Kidney capillary endothelial cell (primary cell): ENCODE measurements at places on chromosomes 4 and X.
A peak's percentile ranks its signal among the peaks of the same experiment; 100 is the strongest.

GRCh38 chrX:2332252-2332651 lies 168.5 kb downstream of the DHRSX start:
- no peak for DNase-seq

GRCh38 chr4:7792616-7793015 lies 147.0 kb downstream of the AFAP1 start:
- no peak for DNase-seq

GRCh38 chrX:100928660-100929613 lies at the start of gene XKRX:
TSS of gene XKRX (minus strand) at chrX:100928917. CDS start at chrX:100928304, 613 bp downstream.
- no peak for DNase-seq

DNA sequence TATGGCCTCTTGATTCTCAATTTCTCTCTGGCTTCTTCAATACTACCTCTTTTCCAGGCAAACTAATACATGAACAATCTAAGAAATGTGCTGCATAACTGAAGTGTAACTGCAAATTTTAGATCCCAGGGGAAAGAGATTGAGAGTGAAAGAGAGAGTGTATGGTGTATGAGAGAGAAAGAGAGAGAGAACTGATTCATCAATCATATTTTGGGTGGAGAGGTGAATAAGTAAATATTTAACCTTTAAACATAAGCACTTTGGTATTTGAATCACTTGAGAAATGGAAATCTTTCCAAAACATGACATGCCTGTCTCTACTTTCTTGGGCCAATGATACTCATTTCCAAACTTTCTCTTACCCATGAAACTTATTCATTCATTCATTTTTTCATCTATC lies 147.2 kb upstream of the DIPK2B start:
- no peak for DNase-seq

DNA sequence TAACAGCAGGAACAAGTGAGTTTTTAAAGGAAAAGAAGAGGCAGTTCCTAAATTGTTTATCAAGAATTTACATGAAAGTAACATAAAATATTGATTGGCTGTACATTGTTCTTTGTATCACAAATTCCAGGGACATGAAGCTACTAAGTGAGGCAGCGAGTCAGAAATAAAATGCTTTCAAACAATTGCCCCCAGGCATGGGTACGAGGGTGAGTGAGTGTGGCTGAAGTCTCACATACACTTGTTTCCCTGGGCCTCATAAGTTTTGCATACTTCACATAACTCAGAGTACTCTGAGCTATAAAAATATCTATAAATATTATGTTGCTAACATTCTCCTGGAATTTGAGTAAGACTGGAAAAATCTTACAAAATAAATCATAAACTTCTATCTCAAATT lies 511.6 kb upstream of the PRKX start:
- no peak for DNase-seq

- no peak for DNase-seq
Observed at GRCh38 chr4:56464581-56464980, 2.8 kb upstream of the SRP72 start.

- peak; percentile 66 for DNase-seq
Observed at GRCh38 chr4:80215449-80216052, 18.2 kb downstream of the PRDM8 start.

DNA sequence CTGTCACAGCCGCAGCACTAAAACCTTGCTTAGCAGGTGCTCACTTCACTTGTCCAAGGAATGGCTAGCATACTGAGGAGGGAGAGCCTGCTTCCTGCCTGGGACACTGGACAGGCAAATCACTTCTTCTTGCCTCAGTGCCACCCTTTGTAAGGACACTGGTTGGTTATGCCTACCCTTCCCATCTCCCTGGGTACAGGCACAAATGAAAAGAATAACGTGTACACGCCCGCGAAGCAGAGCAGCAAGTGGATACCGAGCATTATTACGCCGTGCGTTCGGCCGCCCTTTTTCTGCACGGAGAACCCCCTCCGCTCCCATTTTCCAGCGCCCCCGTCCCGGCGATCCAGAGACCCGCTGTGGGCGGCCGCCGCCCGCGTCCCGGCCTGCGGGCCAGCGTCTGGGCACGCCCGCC lies 338 bp upstream of the KLHL2 start:
- DNase-seq: peak; percentile 36

GRCh38 chr4:20341134-20341738 lies 89.5 kb downstream of the SLIT2 start:
- DNase-seq: no peak

- no peak for DNase-seq
Observed at GRCh38 chrX:65821721-65822496, 154.5 kb downstream of the MSN start.

- DNase-seq: no peak
Observed at GRCh38 chr4:36142504-36142903, 101.8 kb downstream of the ARAP2 start.

- peak; percentile 77 for DNase-seq
Observed at GRCh38 chrX:147069926-147070325, 255.4 kb upstream of the CXorf51A start.

DNA sequence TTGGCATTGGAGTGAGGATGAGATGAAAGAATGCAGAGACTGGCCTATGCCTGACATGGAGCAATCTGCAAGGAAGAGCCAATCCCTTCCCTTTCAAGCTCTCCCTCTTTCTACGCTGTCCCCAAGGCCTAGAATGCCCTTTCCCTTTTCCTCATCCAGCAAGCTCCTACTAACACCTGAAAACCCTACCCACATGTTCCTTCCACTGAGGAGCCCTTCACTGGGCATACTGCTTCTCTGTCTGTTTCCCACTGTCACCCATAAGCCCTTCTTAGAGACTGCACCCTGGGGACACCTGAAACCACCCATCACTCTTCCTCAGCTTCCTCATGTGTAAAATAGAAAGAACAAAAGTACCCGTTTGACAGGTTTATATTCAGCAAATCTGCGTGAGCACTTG lies 249.6 kb upstream of the PSAPL1 start:
- no peak for DNase-seq

DNA sequence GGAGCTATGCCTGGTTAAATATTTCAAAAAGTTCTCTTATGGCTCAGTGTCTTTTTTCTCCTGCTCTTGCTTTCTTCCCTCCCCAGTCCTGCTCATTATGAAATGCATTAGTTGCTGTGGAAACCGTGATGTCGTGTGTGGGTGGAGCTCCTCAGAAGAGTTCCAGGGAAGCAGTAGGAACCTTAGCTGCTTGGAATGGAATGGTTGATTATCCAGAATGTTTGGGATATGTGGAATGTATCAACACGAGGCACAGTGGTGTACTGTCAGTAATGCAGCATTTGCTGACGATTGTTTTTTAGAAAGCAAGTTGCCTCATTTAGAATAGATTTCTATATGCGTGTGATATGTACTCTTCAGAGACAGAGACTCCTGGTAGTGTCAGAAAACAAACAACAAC lies 333.2 kb downstream of the ARHGAP10 start:
- DNase-seq: no peak

DNA sequence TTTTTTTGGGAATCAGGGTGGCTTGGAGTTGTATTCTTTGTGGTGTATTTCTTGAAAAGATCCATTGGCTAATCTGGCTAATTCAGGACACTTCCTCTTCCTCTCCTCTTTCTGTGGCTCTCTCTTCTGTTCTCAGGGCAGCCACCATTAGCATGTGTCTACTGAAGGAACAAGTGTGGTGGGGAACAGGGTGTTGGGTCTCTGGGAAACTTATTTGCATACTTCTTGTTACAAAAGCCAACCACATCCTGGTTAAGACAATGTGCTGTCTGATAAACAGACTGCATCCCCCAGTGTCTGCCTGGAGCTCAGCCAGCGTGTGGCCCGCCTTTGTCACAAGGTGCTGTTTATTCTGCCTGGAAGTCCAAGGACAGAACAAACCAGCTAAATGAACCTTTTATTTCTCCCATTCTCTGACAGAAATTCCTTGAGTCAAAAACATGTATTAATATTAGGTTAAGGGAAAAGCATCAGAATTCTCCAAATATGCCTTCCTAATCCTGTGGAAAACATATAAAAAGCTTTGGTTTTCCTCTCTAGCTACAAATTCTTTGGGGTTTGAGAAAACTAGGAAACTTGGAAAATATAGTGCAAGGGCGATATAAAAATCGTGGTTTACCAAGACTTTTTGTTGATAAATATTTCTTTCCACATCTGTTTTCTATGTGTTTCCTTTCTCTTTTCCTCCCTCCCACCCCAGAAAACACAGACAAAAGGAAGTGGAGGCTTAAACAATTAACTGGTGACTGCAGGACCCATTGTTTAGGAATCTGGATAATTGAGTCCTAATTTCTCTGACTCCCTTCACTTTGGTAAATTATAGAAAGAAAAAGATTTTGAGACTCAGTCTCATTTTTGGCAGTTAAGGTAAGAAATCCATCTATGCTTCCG lies 203.6 kb downstream of the SPRY1 start:
- peak; percentile 81 for DNase-seq

DNA sequence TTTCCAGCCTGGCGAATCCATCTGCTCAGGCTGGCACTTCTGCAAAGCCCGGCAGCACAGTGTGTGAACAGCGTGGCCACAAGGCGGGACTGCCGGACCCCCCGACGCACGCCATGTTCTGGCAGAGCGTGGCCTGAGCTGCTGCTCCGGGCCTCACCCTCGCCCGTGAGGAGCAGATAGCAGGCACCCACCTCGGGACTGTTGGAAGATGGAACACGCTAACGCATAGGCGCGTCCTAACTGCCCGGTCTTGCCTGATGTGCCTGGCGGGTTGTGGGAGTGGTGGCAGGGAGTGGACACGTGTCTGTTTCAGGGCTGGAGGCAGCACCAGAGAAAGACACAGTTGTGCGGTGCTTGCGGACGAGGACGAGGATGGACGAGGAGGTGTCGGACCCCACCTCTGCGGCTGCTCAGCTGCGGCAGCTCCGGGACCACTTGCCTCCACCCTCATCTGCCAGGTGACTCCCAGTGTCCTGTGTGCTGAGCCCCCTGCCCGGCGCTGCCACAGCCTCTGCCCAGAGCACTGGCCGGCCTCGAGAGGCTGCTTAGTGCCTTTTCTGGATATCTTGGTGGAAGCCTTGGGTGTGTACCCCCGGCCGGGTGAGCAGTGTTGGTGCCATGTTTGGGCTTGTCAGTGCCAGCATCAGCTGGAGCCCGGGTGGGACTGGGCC lies 28.2 kb downstream of the UVSSA start:
- no peak for DNase-seq

DNA sequence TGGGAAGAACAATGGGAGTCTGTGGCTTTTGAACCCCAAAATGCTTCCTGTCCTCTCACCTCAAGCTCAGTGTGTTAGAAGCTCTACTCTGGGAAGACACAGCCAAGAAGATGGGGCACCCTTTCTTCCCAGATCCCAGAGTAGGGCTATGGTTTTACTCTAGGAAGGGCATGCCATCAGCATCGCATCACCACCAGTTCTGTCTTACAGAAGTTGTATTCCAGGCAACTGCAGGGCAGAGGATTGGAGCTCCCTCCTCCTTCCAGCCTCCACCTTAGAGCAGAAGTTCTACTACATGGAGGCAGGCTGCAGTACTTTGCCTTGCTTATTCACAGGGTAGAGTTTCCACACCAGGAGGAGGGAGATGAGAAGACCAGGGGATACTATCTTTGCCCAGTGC lies 18.1 kb upstream of the ZFX start:
- no peak for DNase-seq

- no peak for DNase-seq
Observed at GRCh38 chr4:189294574-189294973, 646.1 kb upstream of the FRG1 start.

GRCh38 chrX:22124098-22124497 lies 92.0 kb downstream of the PHEX start:
- no peak for DNase-seq

- DNase-seq: no peak
Observed at GRCh38 chrX:79631526-79631925, 264.4 kb upstream of the ITM2A start.

GRCh38 chrX:13357925-13358324 lies 38.1 kb upstream of the ATXN3L start:
- peak; percentile 10 for DNase-seq

GRCh38 chr4:118318931-118319330 lies 33.9 kb downstream of the PRSS12 start:
- no peak for DNase-seq

- DNase-seq: no peak
Observed at GRCh38 chr4:80876810-80877209, 153.7 kb upstream of the BMP3 start.

DNA sequence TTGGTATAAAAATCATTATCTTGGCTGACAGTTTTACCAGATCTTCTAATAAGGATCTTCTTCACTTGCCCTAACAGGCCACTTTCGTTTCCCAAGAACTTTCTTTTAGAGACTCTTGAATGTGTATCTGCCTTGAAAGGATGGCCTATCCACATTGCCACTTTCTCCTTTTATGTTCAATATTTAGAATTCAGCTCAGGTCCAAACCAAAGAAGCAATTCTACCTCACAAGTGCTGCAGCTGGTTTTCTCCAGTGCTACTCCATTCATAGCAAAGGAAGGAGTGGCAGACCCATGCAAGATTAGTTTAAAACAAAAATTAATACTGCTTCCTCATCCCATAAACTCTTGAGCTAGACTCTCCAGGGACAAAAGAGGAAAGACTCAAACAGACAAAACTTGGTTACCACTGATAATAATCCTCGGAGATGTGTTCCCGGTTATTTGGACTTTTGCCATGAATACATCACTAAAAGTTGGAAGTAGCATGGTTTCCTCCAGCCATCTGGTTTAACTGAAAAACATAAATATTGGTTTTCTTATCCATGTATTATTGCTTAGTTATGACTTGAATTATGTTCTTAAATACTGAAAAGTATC lies 401.8 kb downstream of the PABPC4L start:
- no peak for DNase-seq

GRCh38 chr4:15438939-15439524 lies 11.2 kb downstream of the C1QTNF7 start:
- no peak for DNase-seq

- no peak for DNase-seq
Observed at GRCh38 chr4:138821331-138821730, 194.2 kb upstream of the NOCT start.

DNA sequence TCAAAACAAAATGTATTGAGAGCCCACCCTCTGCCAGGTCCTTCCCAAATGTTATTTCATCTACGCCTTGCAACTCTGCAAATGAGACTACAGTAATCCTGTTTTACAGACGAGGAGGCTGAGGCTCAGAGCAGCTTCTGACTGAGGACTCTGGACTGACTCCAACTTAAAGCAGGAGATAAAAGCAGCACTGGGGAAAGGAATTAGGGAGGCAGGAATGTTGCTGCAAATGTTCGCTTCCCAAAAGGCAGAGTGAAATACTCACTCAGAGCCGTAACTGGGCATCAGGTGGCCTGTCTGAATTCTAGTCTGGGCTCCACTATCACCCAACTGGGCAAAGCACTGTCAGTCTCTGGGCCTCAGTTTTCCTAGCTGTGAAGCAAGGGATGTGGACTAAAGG lies 94.7 kb upstream of the SRD5A3 start:
- no peak for DNase-seq

DNA sequence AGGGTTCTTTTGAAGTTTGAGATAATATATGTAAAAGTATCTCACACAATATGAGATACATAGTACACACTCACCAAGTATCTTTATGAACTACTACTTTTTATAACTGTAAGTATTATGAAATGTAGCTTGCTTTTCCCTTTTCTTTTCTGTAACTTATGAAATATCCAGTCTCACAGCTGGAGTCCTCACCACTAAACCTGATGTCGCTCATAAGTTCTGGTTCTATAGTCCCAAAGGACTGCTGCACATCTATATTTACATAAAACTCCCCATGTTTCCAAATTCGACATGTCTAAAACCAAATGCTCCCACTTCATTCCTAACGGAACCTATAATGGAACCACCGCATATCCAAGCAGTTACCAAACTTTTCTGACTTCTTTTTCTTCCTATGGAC lies 186.5 kb upstream of the SLC7A11 start:
- DNase-seq: no peak
